ENCODE measurements at places on chromosomes 3 and 15.
A peak's percentile ranks its signal among the peaks of the same experiment; 100 is the strongest.

GRCh38 chr3:58109752-58110151, 101.0 kb downstream of the DNASE1L3 start:
- DNase-seq = no peak

GRCh38 chr15:66878761-66879160, 176.7 kb downstream of the SMAD6 start:
- DNase-seq = no peak

- peak; percentile 57 for DNase-seq
These were observed 426.5 kb upstream of the RASGRP1 start for GRCh38 chr15:38991126-38991525.

- DNase-seq = peak; percentile 61
These were observed 398.8 kb downstream of the MECOM start for GRCh38 chr3:169264711-169265110.

- peak; percentile 89 for DNase-seq
These were observed 1.5 kb upstream of the C3orf62 start for GRCh38 chr3:49278548-49278947.

DNA sequence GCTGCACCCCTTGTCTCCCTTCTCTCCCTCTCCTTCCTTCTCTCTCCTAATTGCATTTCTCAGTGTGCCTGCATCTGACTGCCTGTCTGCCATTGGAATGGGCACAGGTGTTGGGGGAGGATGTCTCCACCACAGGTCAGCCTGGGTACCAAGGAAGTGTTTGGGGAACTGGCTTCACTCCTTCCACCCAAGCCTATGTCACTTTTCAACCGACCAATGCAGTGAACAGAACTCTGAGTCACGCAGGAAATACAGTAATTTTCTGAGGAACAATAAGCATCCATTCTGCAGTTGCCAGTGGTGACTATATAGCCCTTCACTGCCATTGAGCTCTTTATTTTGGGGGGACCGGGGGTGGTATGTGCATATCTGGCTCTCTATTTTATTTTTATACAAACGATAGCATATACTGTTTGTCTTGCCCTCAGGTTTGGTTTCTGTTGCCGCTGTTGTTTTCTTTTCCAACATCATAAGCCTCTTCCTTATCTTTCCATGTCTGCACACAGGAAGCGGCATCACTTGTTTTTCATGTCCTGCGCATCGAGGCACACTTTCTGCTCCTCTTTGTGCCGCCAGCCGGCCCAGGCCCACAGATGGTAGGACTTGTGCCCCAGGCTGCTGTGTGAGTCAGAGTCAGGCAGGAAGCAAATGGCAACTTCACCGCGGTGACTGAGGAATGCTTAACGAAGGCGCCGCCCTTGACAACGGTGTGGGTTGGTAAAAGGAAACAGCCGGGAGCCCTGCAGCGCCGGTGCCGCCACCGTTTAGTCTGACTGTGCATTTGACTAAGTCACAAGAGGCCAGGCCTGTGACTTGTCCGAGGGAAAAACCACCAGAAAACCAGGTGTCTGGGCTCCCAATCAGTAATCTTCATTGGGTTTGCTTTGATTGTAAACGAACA, 21.1 kb upstream of the CDCP1 start:
- DNase-seq = peak; percentile 81
